GM23248 (cell line): ENCODE measurements at places on chromosomes 12 and 14. TPM values are rescaled to one million over a fixed set of nuclear protein-coding genes. Genes with fewer than 3 reads are reported as not detected.

DNA sequence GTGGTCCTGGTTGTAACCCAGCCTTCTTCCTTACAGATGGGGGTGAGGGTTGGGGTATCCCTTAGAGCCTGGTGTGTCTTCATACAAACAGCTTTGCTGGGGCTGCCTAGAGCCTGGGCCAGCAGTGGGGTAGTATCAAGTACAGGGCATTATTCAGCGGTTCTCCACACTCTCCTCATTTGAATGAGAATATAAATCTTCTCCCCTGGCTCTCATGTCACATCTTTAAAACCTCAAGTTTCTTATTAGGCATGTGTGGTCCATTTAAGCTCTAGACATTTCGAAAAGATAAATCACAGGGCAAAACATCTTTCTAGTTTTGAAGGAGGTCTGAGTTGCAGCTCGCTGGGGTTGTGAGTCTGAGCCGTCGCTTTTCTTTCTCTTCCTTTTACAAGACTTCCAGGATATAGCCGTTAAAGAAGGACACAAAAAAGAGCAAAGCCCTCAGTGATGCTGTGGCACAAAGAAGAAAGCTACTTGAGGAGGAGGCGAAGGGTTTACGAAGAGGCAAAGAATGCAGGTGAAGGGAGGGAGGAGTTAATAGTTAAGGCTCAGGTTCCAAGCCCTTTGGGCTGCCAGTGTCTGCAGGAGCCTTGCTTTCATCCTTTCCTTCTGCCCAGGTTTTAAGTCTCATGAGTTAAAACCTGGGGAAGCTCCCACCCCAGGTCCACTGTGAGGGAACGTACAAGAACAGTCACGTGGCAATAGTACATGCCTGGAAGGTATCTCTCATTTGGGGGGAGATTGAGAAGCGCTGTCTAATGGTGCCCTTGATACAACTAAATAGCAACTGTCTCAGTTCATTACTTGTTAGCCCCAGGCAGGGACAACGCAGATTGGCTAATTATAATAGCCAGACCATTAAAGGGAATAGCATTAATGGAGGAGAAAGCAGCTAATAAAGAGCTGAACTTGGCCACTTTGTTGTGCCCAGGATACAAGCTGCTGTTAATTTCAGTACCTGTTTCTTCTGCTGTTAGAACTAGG, 94.2 kb downstream of the ETV6 start:
- DNase-seq, result no peak

DNA sequence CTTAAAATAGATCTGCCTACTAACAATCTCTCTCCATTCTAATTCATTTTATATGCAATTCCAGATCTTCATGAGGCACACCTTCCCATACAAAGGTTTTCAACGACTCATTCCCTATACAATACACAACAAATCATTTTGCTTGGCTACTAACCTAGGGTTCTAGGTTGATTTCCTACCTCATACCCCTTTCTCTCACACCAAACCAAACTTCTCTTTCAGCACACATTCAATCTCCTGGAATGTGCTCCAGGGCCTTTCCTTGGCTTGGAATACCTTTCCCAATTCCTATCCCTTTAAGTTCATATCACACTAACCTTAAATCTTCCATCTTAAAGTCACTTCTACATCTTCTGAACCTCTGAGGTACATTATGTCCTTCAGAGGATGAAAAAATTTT, 38.7 kb upstream of the MTERF2 start:
- peak; percentile 9 for DNase-seq

DNA sequence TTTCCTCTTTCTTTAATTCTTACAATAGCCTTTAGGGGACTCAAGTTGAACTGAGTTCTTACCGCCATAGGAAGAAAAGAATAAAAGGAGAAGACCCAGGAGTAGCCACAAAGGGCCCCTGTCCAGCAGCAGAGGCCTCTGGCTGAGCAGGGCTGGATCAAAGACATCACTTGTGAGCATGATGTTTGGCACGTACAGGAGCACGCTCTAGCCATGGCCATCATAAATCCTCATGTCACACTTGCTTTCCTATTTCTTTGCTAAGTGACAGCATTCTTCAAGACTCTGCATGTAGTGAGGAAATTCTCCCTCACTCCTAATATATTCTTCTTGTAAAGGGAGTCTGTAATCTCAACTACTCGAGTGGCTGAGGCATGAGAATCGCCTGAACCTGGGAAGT, 15.7 kb downstream of the CLEC4C start:
- no peak for DNase-seq

DNA sequence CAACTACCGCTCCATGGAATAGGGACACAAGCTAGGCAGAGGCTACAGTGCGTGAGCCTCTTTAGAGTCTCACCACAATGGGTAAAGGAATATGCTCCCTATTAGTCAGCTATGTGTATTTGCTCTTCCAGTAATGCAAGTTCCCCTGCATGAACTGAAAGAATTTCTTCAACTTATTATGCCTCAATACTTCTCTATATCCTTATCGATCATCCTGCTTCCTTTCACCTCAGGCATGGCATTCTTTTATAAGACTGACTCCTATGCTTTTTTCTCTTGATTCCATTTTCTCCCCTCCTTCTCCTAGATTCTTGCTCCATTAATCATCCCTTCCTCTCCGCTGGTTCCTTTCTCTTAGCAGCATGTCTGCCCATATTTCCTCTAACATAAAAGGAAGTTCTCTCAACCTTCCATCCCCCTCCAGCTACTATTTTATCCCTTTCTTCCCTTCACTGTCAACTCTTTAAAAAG, 94.5 kb upstream of the CPM start:
- DNase-seq, result peak; percentile 27

GRCh38 chr12:14784471-14784870, 18.8 kb downstream of the WBP11 start:
- no peak for DNase-seq

GRCh38 chr14:68986926-68987652, 8.0 kb upstream of the ACTN1 start:
- peak; percentile 36 for DNase-seq

GRCh38 chr12:108772247-108772646, 40.9 kb upstream of the CORO1C start:
- peak; percentile 22 for DNase-seq

DNA sequence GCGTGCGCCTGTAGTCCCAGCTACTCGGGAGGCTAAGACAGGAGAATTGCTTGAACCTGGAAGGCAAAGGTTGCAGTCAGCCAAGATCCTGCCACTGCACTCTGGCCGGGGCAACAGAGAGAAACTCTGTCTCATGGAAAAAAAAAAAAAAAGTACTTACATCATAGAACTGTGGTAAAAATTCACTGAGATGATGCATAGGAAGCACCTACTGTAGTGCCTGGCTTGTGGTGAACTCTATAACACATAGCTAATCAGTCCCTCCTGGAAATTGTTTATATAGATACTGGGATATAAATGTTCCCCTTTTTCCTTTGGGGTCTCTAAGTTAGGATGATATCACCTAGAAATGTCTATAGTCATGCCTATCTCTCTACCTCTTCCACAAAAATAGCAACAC, 89.7 kb upstream of the CPM start:
- DNase-seq, result peak; percentile 36

DNA sequence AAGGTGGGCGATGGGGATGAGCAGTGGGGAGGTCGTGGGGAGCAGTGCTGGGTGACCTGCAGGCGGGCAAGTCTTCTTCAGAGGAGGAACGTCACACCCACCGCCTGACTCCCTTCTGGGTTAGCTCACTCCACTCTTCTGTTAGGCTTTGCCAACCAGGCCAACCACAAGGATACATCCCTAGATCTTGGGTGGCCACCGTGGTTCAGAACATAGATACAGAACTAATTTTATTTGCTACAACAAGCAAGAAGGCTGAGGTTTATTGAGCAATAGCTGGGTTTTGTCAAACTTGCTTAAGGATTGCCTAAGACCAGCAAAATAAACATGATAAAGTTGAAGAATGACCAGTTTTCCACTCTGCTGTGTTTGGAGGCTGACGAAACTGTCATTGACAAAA, 109.4 kb downstream of the DACT1 start:
- DNase-seq, result peak; percentile 85

GRCh38 chr12:51866762-51867161, 18.2 kb upstream of the FIGNL2 start:
- no peak for DNase-seq

- DNase-seq, result no peak
These were observed 345.6 kb downstream of the APAF1 start for GRCh38 chr12:98990648-98991047.

DNA sequence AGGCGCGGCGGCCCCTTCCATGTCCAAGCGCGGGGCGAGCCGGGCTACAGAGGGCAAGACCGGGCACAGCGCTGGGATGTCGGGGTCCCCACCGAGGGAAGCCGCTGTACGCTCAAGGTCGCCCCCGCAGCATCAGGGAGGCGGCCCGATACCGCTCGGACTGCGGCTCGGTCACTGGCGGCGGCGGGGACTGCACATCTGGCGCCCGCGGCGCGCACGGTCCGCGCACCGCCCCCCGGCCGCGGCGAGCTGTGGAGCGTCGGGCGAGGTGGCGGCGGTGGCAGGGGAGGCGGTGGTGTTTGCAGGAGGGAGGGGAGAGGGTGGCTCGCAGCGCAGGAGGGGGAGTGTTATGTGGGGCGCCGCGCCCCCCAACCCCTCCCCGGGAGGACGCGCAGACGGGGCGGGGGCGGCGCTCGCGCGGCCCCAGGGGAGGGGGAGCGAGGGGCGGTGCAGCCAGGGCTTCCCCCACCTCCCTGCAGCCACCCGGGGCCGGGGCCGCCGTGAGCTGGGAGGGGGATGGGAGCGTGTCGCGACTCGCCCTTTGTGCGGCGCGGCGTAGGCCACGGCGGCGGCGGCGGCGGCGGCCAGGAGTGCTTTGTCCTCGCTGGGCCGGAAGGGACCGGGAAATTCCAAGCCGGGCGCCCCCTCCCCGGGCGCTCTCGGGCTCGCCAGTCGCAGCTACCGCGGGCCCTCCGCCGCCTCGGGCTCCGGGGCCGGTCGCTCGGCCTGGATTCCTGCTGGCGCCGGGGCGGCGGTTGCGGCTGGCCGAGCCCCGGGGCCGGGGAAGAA, at the start of gene NUAK1:
NUAK1 (minus strand) TSS at position 322 of the 789 bp plus-strand sequence; CDS start at position 21, 301 bp downstream.
- DNase-seq, result peak; percentile 83

GRCh38 chr12:124861492-124861891, 2.2 kb downstream of the SCARB1 start:
- DNase-seq, result peak; percentile 18

DNA sequence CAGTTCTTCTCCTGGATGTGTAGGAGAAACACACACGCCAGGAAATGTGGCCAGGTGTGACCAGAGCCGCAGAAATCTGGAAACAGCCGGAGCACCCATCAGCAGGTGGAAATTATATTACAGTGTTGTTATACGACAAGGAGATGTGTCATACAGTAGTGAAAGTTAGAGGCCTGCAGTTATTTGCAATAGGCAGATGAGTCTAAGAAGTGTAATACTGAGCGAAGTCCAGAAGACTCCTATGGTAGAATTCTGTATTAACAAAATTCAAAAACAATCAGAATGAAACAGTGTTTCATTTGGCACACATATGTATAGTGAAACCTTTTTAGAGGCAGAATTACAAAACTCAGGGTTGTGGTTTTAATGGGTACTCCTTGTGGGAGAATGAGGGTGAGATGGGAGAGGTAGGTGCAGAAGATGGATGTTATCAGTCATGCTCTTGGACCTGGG, 39.3 kb upstream of the AMN start:
- no peak for DNase-seq

GRCh38 chr14:106094654-106095189, 568.3 kb downstream of the TMEM121 start:
- DNase-seq, result no peak

GRCh38 chr14:51576117-51576430, 75.6 kb upstream of the FRMD6 start:
- peak; percentile 68 for DNase-seq

DNA sequence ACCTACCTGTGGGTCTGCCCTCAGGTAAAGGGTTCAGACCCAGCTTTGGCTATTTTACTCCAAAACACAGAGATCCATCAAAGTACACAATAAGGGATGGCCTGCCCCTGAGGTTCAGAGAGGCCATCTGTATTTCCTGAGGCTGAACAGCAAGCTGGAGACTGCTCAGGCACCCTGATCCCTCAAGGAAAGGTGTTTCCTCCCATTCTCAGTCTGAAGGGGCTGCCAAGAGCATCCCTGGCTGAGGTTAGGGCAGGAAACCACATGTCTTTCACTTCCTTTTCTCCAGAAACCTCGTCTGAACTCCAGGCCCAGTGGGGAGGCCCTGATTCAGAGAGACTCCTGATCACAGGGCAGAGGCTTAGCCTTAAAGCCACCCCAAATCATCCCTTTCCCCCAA, 1.5 kb downstream of the RILPL1 start:
- DNase-seq, result peak; percentile 43

- DNase-seq, result peak; percentile 1
These were observed 15.0 kb upstream of the ARMH4 start for GRCh38 chr14:58167057-58167456.

- DNase-seq, result no peak
These were observed 10.2 kb upstream of the MYL6B start for GRCh38 chr12:56141946-56142784.

GRCh38 chr12:118840399-118840798, 140.9 kb upstream of the SRRM4 start:
- no peak for DNase-seq

GRCh38 chr12:123163227-123163626, 12.3 kb upstream of the PITPNM2 start:
- DNase-seq, result no peak

DNA sequence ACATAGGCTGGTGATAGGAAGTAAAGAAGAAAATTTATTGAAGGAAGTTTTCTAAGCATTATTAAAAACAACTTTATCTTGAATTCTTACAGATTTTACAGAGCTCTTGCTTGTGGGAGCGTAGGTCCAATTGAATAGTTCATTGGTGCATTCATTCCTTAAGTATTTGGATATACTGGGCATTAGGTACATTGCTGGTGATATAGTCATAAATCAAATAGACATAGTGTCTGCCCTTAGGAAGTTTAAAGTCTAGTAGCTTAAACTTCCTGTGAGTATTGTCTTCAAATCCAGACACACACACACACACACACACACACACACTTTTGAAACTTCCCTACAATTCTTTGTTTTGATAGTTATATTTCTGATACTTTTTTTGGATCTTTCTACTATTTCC, 226.7 kb downstream of the FUT8 start:
- DNase-seq, result no peak

- DNase-seq, result peak; percentile 47
These were observed 75.8 kb downstream of the RIN3 start for GRCh38 chr14:92589213-92589852.

DNA sequence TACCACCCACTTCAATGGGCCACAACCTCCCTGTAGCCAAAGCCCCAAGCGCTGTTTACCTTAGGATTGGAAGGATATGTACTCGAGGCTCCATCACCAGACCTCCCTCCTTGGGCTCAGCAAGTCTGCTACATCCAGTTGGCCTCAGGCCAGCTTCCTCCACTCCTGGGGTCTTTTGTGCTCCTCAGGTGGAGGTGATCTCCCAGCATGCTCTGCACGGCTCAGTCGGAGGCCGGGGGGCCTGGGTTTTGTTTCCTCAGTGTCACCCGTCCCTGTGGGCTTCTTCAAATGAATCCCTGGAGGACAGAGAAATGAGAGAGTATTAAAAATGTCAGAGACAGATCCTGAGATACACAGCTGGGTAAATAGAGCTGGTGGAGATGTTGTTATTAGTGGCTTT, 723.1 kb upstream of the TBX3 start:
- no peak for DNase-seq

The ESR2 gene
- total RNA-seq, result not detected in 2 replicates

The HOXC11 gene
- total RNA-seq, result not detected in 2 replicates

The MMP14 gene
- total RNA-seq, result 450 and 475 TPM in 2 replicates

The SOAT2 gene
- not detected in 2 replicates for total RNA-seq

The OR4E2 gene
- total RNA-seq, result not detected in 2 replicates

The STYK1 gene
- 1.1 TPM in 1 of 2 replicates, not detected in the other for total RNA-seq

The MIP gene
- total RNA-seq, result not detected in 2 replicates

The MORN3 gene
- total RNA-seq, result 0.13 TPM in 1 of 2 replicates, not detected in the other

The PPP1R13B gene
- 4.6 and 10.6 TPM in 2 replicates for total RNA-seq

The GLS2 gene
- total RNA-seq, result not detected in 2 replicates

The ACTR6 gene
- total RNA-seq, result 25.1 and 36.3 TPM in 2 replicates

The ALX1 gene
- total RNA-seq, result 0.13 TPM in 1 of 2 replicates, not detected in the other

The TTLL5 gene
- 14.8 and 17.8 TPM in 2 replicates for total RNA-seq

The BIN2 gene
- total RNA-seq, result not detected in 2 replicates
